Hypothalamus (tissue), 51 donors: ENCODE measurements at places on chromosomes 3 and 15.

- no peak for DNase-seq
Measured at GRCh38 chr15:36468746-36469145, 110.7 kb upstream of the CDIN1 start.

GRCh38 chr3:14265246-14265962, 86.8 kb downstream of the LSM3 start:
- no peak for DNase-seq

DNA sequence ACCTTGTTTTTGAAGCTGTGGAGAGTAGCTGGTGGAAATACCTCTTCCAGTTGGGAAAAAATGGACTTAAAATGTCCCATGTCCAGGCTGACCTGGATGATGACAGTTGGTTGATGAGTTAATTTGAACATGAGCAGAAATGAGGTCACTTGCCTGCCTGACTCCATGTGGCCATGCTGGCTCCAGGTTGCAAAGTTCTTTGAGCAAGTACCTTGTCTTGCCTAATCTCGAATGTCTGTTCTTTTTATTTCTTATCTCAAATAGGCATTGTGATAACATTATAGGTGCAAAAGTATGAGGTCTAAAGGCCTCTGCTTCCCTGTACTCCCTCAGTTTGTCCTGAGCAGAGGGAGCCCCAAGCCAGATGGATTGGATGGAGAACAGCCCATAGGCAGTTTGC, 9.0 kb downstream of the MAPKBP1 start:
- no peak for DNase-seq

- DNase-seq: no peak
Measured at GRCh38 chr3:100160521-100160920, 46.2 kb upstream of the FILIP1L start.

- DNase-seq: no peak
Measured at GRCh38 chr3:101066711-101067129, 73.5 kb upstream of the ABI3BP start.

GRCh38 chr3:126350502-126351085, 6.6 kb downstream of the KLF15 start:
- no peak for DNase-seq

- no peak for DNase-seq
Measured at GRCh38 chr3:144875211-144875610, 903.6 kb downstream of the DIPK2A start.

DNA sequence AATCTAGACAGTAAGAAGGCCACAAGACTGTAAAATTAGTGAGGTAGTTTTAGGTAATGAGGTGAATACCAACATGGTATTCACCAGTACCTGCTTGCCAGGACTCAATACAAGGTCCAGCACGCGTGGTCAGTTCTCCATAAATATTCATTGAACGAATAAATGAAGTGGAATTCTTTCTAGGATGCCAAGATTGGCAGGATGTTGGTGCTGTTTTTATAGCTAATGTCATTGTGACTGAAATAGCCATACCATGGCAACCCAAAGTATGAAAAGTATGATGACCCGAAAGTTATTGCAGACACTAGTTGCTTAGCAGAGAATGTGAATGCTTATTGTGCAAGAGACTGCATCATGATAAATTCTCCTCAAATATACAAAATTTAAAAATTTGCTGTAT, 307.2 kb downstream of the KCNH8 start:
- no peak for DNase-seq

DNA sequence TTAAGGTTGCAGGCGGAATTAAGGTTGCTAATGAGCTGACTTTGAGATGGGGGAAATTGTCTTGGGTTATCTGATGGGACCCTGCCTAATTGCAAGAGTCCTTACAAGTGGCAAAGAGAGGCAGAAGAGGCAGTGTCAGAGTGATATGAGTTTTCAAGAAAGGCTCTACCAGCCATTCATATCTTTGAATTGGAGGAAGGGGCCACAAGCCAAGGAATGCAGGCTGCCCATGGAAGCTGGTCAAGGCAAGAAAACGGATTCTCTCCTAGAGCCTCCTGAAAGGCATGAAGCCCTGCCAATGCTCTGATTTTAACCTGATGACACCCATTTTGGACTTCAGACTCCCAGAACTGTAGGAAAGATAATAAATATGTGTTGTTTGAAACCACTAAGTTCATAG, 20.6 kb upstream of the SMAD6 start:
- no peak for DNase-seq

- DNase-seq: peak; percentile 38
Measured at GRCh38 chr15:83653639-83654378, at the start of gene ADAMTSL3. Gene ADAMTSL3, plus strand, starts transcription at chr15:83654123. Its CDS starts 1,639 bp downstream, at chr15:83655762.

GRCh38 chr15:91152896-91153581, 53.0 kb downstream of the SV2B start:
- DNase-seq: no peak

DNA sequence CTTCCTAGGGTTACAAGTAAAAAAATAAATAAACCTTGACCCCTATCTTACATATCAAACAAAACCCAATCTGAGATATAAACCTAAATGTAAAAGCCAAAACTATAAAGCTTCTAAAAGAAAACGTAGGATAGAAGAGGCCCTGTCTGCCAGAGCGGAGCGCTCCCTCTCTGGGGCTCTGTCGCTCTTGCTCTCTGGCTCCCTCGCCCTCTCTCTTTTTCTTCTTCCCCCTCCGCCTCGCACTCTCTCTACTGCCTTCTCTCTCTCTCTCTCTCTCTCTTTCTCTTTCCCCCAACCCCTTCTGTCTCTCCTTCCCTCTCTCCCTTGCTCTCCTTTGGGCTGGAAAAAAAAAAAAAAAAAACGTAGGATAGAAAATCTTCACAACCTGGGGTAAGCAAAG, 21.6 kb downstream of the RYK start:
- no peak for DNase-seq
